Fibroblast of skin of left biceps (primary cell): ENCODE measurements at places on chromosomes 2 and 18.

- DNase-seq: no peak
Measured at GRCh38 chr2:177326005-177326404, 61.5 kb upstream of the NFE2L2 start.

GRCh38 chr2:229133155-229133772 lies 137.8 kb downstream of the PID1 start:
- peak; percentile 6 for DNase-seq

- no peak for DNase-seq
Measured at GRCh38 chr2:77314721-77315120, 207.5 kb downstream of the LRRTM4 start.

- no peak for DNase-seq
Measured at GRCh38 chr2:128492966-128493811, 174.5 kb upstream of the HS6ST1 start.

DNA sequence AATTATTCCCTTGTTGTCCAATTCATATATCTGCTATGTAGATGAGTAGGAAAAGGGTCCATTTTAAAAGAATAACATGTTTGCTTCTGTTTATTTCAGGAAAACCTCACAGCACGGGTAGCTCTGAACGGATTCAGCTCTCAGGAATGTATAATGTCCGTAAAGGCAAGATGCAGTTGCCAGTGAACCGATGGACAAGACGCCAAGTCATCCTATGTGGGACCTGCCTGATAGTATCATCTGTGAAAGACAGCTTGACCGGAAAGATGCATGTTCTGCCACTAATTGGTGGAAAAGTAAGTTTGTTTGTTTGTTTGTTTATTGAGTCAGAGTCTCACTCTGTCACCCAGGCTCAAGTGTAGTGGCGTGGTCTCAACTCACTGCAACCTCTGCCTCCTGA lies 114.6 kb downstream of the PHLPP1 start:
- DNase-seq: no peak

DNA sequence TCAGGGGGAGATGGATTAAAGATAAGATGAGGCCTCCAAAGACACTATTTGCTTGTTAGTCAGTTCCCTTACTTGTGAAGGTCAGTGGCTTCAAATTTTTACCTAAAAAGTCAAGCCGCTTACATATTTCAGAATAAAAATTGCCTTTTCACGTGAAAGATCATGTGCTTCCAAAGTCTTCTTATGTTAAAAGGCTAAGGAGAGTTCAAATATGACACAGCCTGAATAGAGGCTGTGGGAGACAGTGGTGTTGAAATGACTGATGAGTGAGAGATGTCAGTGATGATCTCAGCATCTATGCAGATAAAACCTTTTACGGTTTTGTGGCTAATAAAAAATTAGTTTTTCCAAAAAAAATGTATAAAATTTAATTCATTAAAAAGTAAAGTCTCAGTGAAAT lies 40.5 kb downstream of the UPP2 start:
- DNase-seq: no peak

DNA sequence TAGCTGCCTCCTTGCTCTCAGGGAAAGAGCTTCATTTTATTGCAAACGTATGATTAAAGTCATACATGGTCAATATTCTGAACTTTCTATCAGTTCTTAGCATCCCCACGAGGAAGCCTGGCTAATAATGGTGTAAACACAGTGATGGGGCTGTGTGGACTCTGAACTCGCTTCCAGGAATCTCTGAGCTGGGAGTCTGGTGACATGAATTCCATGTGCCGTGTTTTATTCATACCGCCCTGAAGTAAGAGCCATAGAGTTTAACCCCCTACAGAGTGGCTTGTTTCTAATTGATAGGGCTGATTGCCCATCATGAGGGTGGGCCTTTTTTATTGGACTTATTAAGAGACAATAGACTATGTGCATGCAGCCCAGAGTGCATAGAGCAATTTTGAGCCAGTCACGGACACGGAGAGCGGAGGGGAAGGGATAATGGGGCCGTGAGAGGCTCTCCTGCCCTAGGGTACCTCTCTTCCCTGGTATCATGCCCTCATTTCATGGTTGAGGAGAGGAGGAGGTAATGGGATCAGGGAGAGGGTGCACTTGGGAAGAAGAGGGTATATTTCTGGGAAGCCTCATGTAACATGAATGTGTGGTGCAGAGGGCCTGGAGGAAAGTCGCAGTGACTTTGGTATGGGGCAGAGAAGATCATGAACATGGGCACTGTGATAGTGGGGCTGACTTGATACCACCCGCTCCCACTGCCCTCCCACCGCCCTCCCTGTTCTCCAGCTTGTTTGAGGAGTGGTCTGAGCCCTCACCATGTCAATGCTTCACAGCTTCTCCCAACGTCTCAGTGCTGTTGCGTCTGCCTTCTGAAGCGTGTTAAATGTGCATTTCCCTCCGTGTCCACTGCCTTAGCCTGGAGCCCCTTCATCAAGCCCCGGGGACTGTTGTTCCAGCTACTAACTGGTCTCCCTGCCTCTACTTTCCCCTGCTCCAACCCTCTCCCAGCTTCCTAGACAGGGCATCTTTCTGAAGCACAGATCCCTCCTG lies 73.2 kb downstream of the IL1R2 start:
- no peak for DNase-seq

- DNase-seq: no peak
Measured at GRCh38 chr2:220175967-220176366, 548.5 kb downstream of the SLC4A3 start.

DNA sequence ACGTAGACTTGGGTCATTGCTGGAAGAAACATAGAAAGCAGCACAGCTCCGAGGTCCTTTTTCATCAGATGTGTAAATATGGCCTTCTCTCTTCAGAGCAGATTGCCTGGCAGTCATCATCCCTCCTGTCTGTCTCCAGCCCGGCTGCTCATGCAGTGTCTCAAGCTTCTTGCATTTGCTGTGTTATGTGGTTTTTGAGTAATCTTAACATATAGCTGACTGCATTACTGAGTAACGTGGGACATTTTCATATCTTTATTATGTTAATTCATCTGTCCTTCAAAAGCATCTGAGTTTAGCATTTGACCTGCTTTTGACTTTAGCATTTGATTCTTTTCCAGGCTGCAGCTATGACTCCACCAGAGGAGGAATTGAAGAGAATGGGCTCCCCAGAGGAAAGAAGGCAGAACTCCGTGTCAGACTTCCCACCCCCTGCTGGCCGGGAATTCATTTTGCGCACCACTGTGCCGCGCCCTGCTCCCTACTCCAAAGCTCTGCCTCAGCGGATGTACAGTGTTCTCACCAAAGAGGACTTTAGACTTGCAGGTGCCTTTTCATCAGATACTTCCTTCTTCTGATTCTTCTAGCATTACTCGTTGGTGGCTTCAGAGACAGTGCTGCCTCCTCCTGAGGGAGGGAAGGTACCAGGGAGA lies 116.2 kb downstream of the RAB3GAP1 start:
- DNase-seq: no peak

- no peak for DNase-seq
Measured at GRCh38 chr18:56273541-56274219, 364.7 kb downstream of the TXNL1 start.

- no peak for DNase-seq
Measured at GRCh38 chr2:140436936-140437335, 1656.7 kb upstream of the NXPH2 start.

DNA sequence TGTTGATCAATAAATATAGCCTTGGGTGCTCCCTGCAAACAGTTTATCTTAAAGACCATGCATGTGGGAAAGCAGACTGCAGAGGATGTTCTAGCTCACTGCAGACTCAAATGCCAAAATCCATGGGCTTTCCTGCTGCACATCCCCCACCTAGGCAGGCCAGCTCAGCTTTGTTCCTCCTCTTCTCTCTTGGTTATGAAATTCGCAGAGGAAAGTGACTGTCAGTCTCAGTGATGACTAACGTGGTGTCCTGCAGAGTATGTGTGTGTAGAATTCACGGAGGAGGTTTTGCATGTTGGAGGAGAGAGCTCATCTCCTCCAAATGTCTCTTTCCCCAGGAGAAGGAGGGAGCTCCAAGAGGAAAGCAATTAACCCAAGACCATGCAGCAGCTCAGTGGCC lies 21.4 kb upstream of the KCNS3 start:
- peak; percentile 17 for DNase-seq

DNA sequence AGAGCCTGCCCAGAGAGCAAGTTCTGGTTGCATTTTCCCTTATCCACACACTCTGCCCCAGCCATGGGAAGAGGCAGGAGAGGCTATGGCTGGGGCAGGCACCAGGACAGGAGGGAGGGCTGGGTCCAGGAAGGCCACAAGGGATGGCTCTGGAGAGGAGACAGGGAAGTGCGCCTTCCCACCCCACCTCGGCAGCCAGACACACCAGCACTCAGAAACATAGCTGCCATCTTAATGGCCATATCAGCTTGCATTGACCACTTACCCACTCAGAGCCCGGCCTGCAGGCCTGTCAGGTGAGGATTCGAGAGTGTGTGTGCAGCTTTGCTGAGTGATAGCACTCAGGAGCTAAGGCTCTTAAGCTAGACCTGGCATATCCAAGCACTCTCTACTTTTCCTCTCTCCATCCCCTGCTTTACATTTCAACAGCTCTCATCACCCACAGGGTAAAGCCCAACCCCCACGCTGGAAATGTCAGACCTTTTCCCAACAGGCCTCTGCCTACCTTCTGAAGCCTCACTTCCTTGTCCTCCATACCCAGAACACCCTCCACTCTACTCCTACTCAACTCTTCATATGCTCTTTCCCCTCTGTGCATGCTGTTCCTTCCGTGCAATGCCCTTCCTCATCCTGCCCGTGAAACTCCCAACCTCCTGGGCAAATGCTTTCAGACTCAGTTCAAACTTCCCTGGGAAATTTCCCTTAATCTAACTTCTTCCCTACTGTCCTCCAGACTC lies 147.9 kb downstream of the TNS1 start:
- DNase-seq: no peak

- DNase-seq: no peak
Measured at GRCh38 chr2:15799432-15799827, 140.9 kb upstream of the MYCN start.

GRCh38 chr18:34957864-34958259 lies 83.4 kb upstream of the MAPRE2 start:
- DNase-seq: no peak

DNA sequence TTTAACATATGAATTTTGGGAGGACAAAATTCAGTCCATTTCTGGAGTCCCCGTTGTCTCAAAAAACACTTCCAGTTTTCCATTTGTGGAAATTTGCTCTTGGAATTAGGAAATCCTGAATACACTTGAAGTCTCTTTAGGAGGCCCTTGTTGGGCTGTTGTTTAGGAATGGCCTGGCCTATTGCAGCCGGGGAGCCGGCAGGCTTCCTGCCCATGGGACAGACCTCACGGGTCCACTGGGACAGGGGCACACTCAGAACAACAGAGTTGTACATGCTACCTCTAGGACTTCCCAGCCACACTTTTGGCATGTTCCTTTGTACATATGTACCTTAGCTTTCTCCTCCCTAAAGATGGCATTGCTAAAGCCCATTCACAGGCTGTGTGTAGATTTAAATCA lies 57.3 kb downstream of the ACOXL start:
- DNase-seq: no peak

DNA sequence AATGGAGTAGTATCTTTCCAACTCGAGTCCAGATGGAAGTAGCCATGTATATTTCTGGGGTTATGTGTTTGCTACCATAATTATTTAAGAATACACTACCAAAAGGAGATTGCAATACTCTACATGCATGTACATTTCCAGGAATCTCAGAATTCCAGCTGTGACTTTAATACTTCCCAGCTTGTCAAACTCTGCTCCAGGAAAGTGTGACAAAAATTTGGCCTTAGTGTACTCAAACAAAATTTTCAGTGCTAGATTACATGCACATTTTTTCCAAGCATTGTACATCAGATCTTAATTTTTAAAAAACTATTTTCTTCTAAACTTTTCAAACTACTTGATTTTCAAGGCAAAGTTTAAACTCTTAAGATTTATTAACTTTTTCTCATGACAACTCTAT lies 1791.6 kb downstream of the SUCLG1 start:
- DNase-seq: no peak

GRCh38 chr18:42086288-42086687 lies 131.3 kb downstream of the PIK3C3 start:
- no peak for DNase-seq

- DNase-seq: no peak
Measured at GRCh38 chr2:19829672-19830071, 72.1 kb downstream of the TTC32 start.

DNA sequence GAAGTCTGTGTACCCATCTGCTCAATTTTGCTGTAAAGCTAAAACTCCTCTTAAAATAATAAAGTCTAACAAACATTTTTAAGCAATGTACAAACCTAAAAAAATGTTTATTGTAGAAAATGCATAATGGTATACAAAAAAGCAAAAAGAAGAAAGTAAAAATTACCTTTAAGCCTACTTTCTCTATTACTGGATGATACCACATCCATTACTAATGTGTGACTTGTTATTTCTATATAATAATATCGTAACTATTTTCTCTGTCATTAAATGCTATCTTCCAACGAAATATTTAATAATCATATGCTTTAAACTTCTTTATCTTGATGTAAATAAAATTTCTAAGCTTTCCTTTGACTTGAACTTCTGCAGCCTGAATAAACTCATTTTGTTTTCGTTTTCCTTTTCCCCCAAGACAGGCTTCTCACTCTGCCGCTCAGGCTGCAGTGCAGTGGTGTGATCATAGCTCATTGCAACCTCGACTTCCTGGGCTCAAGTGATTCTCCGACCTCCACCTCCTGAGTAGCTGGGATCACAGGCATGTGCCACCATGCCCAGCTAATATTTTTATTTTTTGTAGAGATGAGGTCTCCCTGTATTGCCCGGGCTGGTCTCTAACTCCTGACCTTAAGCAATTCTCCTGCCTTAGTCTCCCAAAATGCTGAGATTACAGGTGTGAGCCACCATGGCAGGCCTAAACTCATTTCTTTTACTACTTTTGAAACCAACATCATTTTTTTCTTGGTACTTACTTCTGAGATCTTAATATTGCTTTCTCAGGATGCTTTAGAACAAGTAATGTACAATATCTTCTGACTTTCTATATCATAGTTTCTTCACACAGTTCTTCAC lies 18.1 kb upstream of the DNAH7 start:
- DNase-seq: no peak

- no peak for DNase-seq
Measured at GRCh38 chr18:904218-905090, at the start of gene ADCYAP1. Gene ADCYAP1 (plus strand): TSS chr18:904871. CDS start chr18:905387, 516 bp downstream.

- DNase-seq: no peak
Measured at GRCh38 chr2:122029456-122029855, 274.0 kb downstream of the TSN start.

GRCh38 chr18:2981212-2981728 lies 31.7 kb downstream of the LPIN2 start:
- DNase-seq: peak; percentile 44

- no peak for DNase-seq
Measured at GRCh38 chr2:20382965-20383810, 32.5 kb upstream of the PUM2 start.

DNA sequence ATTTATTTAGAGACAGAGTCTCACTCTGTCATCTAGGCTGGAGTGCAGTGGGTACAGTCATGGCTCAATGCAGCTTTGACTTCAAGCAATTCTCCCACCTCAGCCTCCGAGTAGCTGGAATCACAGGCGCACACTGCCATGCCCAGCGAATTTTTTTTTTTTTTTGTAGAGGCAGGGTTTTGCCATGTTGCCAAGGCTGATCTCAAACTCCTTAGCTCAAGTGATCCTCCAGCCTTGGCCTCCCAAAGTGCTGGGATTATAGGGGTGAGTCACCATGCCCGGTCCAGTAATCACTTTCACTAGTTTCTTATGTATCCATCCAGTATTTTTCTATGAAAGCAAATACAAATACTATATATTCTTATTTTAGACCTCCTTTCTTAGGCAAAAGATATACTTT lies 24.0 kb downstream of the PRKAG3 start:
- no peak for DNase-seq
